ENCODE measurements at places on chromosomes 16 and 17.

GRCh38 chr17:10733666-10734065 is 3.8 kb upstream of the TMEM220 start:
- DNase-seq, result no peak

- no peak for DNase-seq
Observed at GRCh38 chr17:68135141-68135887, 99.8 kb downstream of the KPNA2 start.

- no peak for DNase-seq
Observed at GRCh38 chr17:29569245-29569950, 897 bp downstream of the TP53I13 start.

DNA sequence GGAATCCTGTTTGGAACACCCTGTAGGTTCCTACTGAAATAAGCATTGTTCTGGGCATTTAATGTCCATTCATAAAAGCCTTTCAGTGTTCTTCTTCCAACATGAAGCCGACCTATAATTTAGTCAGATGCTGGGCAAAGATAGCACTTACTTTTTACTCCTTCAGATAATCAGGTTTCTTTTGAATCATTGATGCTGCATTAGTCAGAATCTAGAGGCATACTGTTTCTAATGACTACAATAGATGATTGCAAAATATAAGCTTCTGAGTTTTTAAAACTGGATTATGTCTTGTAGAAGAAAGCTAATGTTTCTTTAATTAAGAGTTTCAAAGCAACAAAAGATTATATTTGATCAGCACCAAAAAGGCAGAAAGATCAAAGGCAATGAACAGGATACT is 16.0 kb downstream of the MMD start:
- no peak for DNase-seq
